ENCODE measurements at places on chromosomes 12 and 14.

- DNase-seq: no peak
These were observed 106.4 kb downstream of the SLC8A3 start for GRCh38 chr14:70082394-70082793.

DNA sequence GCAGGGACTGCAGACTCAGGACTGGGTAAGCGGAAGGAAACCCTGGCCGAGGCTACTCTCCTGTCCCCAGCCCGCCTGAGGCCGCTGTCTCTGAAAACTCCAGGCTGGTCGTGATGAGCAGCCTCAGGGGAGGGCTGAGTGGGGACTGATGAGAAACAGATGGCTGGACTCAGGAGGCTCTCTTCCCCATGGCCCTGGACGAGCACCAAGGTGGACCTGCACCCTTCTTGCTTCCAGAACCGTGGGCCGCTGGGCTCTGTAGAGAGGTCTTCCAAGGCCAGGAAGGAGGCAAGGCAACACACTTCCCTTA lies 1.1 kb downstream of the TEX22 start:
- no peak for DNase-seq

DNA sequence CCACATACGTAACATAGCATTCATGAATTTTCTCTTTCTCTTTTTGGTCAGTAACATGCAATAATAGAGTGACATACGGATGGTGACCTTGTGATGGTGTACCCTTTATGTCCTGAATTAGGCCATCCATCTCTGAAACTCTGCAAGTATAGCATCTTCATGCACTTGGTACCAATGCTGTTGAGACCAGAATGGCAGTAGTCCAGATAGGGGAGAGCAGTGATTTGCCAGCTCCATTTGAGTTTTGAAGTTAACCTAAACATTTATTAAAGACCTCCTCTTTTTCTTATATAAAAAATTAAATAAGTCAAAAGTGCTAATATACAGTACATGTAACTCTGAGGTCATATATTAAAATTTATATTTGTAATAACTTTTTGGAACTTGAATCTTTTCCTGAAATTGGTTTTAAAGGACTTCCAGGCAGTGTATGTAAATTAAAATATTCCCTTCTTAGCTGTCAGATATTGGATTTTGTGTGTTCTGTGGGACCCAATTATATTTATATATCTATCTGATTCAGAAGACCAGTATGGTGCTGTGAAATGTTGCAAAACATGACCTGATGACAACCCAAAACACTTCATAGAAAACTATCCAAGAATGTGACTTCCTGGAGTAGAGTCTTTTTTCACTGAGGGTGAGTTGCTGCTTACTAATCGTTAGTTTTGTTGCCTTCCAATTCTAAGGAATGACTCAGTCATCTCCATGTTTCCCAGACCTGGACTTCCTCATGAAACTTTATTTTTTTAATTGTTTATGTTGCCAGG lies 3.5 kb downstream of the ELK3 start:
- peak; percentile 83 for DNase-seq

DNA sequence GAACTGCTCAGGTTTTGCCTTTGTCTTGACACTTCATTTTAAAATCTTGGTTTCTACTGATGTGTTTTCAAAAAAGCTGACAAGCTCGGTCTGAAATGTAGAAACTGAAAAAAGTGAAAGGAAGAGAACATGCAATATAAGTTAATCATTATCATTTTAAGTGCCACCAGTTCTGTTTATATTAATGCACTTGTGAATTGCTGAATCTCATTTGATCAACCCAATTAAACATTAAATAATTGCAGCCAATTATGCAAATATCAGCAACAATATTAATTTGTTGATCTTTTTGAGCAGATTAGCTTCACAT lies 133.8 kb downstream of the BCAT1 start:
- DNase-seq: no peak

GRCh38 chr12:68536885-68537485 lies 73.7 kb upstream of the RAP1B start:
- DNase-seq: no peak

DNA sequence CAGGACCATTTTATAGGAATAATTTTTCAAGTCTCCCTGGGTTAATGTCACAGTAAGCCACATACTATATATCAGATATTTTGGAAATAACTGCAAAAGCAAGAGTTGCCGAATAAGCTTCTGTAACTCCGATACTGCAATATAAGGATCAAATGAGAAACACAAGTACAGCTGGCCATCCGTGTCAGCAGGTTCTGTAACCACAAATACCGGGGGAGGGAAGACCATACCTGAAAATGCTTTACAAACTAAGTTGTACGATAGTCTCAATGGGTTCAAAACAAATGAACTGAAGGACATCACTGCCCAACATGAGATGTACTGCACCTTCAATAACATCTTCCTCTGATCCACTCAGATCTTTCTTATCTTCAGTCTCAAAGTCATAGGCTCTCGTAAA lies 1.8 kb downstream of the SYCP3 start:
- no peak for DNase-seq

DNA sequence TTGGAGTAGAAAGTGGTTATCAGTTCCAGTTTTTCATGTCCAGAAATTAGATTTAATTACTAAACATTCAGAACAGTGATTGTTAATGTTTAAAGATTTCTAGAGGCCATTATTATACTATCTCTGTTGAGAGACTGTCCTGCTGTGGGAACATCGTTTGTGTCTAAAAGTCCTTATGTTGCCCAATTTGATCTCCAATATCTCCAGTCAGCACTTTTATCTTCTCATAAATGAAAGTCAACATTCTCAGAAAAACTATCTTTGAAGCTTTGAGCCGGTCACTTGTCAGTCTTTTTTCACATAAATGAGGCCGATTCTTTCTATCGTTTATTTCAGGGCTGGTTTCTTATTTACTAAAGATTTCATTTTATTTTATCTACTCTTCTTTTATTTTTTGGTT lies 90.8 kb upstream of the NPAS3 start:
- no peak for DNase-seq

- DNase-seq: no peak
These were observed 64.1 kb upstream of the OTX2 start for GRCh38 chr14:56874375-56874774.

- no peak for DNase-seq
These were observed 110.4 kb downstream of the DAD1 start for GRCh38 chr14:22478670-22479069.

- DNase-seq: peak; percentile 95
These were observed 309.3 kb downstream of the ITPR2 start for GRCh38 chr12:26523708-26524150.

- DNase-seq: no peak
These were observed 23.6 kb downstream of the RFLNA start for GRCh38 chr12:124318278-124319020.

DNA sequence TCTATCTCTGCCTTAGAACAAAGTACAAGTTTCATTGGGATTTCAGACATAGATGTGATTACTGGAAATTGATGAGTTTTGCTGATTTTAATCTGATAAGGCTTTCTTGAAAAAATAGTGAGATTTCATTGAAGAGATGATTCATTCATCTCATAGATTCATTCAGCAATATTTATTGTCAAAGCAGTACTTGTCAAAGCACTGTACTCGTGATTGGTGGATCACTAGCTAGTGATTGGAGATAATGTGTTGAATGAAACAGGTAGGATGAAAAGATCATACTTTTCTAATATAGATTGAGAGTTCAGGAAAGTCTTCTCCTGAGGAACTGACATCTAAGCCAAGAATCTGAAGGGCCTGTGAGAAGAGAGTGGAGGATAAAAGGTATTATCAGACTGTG lies 71.0 kb downstream of the KTN1 start:
- DNase-seq: no peak

DNA sequence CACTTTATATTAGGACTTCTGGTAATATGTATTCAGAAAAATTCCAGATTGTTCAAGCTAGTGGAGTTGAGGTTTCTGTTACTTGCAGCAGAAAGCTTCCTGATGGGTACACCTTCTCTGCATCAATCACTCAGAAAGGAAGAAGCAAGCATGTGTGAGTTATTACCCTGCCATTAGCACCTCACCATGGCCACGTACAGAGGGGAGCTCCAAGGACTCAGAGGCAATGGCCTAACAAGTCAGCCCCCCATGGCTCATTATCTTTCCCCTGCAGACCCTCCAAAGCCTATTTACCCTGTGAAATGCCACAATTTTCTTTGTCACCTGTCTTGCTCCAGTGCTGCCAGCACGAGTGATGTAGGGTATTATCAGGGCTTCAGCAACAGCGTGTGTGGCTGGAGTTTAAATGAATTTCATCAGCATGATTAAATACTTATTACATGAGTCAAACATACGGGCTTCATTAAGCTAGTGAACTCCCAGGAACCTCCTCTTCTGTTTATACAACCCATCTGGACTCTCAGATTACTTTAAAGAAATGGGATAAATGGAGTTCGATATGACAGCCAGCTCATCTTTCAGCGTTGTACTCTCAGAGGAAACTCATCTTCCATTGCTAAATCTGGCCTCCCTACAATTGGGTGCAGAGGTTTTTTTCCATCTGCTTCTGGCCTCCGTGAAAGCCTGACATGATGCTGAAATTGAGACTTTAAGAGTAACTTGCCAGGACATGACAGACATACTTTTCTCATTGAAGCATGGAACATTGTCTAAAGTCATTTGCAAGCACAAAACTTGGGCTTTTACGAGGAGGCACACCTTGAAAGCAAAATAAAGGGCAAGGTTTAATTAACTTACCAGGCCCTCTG lies 135.9 kb downstream of the TMEM30B start:
- peak; percentile 63 for DNase-seq

DNA sequence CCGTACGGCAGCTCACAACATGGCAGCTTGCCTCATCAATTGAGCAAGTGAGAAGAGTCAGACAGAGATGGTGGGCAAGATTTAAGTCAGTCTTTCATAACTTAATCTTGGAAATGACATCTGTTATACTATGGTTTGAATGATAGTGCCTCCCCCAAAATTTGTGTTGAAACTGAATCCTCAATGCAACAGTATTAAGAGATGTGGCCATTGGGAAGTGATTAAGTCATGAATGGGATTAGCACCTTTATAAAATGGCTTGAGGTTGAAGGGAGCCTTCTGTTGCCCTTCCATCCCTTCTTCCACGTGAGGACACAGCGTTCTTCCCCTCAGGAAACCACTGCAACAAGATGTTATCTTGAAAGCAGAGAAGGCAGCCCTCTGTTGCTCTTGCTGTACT lies 124.2 kb downstream of the C12orf75 start:
- no peak for DNase-seq

GRCh38 chr12:53499266-53500141 lies at the start of gene MAP3K12:
MAP3K12 (minus strand) TSS chr12:53499458; CDS start chr12:53487391, 12,067 bp downstream.
- peak; percentile 80 for DNase-seq

DNA sequence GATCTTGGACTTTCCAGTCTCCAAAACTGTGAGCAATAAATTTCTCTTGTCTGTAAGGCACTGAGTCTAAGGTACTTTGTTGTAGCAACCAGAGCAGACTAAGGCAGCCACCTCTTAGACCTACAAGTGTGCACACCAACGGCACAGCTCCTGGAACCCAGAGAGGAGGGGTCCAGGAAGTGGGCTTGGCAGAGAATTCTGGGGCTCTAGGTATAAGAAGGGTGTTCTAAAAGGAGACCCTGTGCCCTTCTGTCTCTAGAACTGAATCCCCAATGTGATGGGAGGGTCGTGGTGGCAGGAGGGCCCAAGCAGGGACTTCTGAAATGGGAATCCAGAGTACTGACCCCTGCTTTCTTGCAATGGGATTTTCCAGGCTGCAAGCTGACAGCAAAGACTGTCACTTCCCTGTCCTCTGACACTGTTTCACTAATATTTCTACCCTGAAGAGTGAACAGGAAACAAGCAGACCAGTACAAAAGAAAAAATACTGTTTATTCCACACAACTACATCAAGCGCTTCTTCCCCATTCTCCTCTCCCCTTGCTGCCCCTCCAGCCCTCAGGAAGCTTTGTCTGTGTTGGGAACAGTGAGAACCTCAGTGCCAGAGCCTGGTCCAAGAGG lies 13.6 kb upstream of the TFCP2 start:
- DNase-seq: no peak

DNA sequence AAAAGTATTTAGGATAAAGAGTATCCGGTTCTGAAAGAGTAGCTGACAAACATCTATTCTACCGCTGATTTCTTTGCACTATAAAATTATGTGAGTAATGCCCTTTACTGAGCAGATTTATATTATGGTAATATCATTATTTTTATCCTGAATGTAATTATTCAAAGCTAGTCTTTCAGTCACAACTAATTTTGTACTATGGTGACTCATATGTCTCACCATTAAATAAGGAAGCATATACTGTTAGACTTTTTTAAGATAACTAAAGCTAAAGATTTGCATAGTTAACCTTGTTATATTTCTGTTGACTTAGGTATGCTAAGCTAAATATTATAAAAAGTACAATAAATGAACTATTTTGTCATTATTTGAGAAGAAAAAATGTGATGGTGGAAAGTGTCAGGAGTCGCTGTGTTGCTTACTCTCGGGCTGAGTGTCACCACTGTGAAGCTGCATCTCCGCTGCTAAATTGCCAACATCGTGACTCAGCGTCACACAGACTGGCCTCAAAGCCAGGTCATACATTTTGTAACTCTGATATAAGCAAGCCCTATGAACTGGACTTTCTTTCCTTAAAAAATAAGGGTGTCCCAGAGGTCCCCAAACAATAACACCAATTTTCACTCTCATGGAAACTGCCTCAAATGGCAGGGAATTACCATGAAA lies 69.1 kb upstream of the SSTR1 start:
- DNase-seq: no peak

- peak; percentile 80 for DNase-seq
These were observed 11.6 kb downstream of the FGD6 start for GRCh38 chr12:95205685-95206084.

DNA sequence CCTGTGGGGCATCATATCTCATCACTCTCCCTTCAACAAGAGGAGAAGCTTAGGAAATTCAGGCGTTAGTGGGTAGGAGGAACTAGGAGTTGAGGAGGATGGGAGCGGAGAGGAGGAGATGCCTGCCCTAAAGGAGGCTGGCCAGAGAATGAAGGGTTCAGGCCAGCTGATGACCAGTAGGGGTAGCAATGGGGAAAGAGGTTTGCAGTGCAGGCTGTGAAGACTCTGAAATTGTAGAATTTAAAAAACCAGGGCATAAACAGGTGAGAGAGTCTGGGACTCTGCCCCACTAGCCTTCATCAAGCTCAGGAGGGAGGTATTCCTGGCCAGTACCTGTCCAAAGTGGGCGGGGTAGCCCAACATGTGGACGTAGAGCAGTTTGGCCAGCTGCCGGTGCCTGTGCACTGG lies 809 bp downstream of the AP1G2 start:
- peak; percentile 28 for DNase-seq

DNA sequence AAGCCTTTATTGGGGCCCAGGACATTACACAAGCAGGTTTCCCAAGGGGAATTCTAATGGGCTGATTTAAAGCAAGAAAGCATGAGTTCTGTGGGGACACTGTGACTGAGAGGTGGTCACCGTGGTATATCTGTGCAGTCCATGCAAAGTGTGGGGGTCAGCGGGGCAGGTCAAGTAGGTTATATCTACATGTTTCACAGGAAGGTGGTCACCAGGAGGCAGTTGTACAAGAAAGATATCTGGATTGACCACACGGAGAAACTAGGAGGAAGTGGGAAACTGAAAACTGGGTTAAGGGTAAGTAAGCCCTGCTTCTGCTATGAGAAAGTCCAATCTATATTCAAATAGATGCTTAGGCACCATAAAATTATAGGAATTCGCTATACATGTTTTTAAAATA lies 77.8 kb upstream of the CNOT2 start:
- DNase-seq: no peak
